ENCODE measurements at places on chromosomes 5 and 9. TPM values are rescaled to one million over a fixed set of nuclear protein-coding genes. Genes with fewer than 3 reads are reported as not detected.

Gene SYK
- 3.0 TPM for total RNA-seq

- no peak for DNase-seq
- H3K36me3 ChIP-seq: no peaks in the 10 kb centered on the region
- H3K4me1 ChIP-seq: no peaks in the 10 kb centered on the region
Measured at GRCh38 chr5:7422316-7423106, 26.6 kb downstream of the ADCY2 start.

Gene FAM13B
- total RNA-seq: 6.5 TPM

DNA sequence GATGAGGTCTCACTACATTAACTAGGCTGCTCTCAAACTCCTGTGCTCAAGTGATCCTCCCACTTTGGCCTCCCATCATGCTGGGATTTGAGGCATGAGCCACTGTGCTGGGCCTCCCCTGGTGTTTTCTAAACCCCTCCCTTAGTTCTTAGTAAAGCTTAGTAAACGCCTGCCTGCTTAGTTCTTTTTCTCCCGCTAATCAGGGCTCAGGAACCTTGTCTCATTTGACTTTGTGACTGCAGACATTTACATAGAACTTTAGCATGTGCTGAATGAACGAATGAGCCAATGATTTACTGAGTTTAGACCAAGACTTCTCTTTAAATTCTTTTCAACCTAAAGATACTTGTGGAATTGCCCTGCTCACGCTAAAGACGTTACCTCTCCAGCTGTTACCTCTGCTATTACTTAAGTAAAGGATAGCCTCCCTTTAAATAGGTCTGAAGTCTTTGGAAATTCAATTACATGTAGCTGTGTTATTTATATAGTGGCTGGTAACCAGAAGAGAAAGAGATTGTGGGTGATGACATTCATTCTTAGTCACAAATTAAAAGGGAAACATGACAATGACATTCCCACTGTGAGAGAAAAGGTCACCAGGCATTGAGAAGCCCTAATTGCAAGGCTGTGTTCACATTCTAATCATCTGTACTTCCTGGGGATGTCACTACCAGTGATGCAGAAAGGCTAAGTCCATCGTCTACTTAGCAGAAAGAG lies 18.6 kb upstream of the SUSD1 start:
- no peaks in the 10 kb centered on the region for H3K36me3 ChIP-seq
- H3K27me3 ChIP-seq: no peaks in the 10 kb centered on the region
- no peak overlapping the region for H3K4me3 ChIP-seq
- H3K27ac ChIP-seq: no peak overlapping the region
- DNase-seq: no peak

Gene C5orf52
- not detected for total RNA-seq

DNA sequence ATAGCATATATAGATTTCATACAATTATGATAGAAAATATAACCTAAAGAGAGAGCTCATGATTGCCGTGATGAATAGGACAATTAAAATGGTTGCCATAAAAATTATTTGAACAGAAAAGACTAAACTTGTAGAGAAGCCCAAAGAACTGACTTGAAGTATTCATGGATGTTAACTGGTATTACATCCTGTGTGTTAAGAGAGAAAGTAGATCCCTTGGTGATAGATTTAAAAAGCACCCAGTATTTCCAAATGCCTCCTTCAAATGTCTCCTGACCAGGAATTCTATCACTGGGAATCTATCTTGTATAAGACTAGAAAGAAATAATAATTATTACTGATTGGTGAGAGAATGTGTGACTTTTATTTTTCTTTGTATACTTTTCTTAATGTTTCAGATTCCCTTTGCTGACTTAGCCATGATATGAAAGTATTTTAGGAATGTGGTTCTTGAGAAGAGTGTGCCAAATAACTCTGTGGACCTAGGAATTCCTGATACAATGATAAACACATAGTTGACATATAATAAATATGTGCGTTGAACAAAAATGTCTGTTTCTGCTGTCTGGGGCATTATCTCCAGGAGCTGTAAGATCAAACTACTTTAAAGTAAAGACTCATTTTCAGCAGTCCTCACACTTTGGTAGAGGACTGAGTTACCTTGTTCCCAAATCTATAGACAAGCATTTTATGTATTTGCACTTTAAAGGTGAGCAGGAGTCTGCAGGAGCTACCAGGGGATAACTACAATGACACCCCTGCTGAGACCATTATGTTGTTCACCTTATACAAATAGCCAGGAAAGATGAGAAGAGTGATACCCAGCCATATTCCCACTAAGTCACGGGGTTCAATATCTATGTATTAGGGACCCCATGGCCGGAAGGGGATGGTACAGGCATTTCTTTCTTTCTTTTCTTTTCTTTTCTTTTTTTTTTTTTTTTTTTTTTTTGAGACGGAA lies 211.1 kb upstream of the TLE4 start:
- no peak overlapping the region for H3K4me3 ChIP-seq
- H3K27ac ChIP-seq: no peak overlapping the region
- H3K4me1 ChIP-seq: no peaks in the 10 kb centered on the region
- no peaks in the 10 kb centered on the region for H3K27me3 ChIP-seq

Gene GARIN3
- not detected for total RNA-seq

DNA sequence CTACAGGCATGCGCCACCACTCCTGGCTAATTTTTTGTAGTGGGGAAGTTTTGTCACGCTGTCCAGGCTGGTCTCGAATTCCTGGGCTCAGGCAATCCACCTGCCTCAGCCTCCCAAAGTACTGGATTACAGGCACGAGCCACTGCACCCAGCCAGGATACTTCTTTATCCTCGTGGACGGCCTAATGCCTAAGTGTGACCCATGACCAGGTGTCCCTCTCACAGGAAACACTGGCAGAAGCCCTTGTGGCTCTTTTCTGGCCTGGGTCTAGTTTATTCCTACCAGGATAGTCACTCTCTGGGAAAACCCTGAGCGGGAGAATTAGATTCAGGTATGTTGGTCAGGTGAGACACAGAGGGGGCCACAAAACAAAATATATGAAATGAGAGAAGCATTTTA lies 90.4 kb downstream of the PJA2 start:
- H3K27ac ChIP-seq: peak overlapping the region; percentile 63
- DNase-seq: no peak
- H3K36me3 ChIP-seq: no peaks in the 10 kb centered on the region
- H3K4me1 ChIP-seq: peaks cover 19% of the 10 kb centered on the region
- no peaks in the 10 kb centered on the region for H3K27me3 ChIP-seq

Gene NEURL1B
- total RNA-seq: 4.9 TPM

GRCh38 chr9:100477241-100477640 lies 4.3 kb downstream of the TMEFF1 start:
- no peak overlapping the region for H3K27ac ChIP-seq
- H3K27me3 ChIP-seq: no peaks in the 10 kb centered on the region
- H3K4me1 ChIP-seq: no peaks in the 10 kb centered on the region
- no peaks in the 10 kb centered on the region for H3K36me3 ChIP-seq
- no peak overlapping the region for H3K4me3 ChIP-seq

Gene AQP3
- total RNA-seq: 90.9 TPM

All from right lobe of liver (tissue), 6 donors.